ENCODE measurements at places on chromosomes 12 and 14. TPM values are rescaled to one million over a fixed set of nuclear protein-coding genes. Genes with fewer than 3 reads are reported as not detected.

DNA sequence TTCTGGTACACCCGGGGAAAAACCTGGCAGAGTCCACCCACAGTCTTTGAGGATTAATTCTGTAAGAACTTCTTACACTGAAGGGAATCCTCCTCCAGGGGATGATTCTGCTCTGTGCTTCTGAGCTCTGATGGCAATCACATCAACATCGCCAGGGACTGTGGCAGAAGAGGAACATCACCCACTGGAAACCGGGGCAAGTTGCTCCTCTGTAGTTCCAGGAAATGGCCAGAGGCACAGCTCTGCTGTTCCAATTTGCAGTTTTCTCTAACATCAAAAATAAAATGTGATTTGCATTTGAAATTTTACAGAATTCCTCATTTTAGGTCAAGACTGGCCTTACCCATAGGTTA is 207.6 kb downstream of the DAD1 start:
- no peak for DNase-seq

The SLCO1B1 gene
- total RNA-seq: not detected

The CACNA1C gene
- total RNA-seq: 35.2 TPM

GRCh38 chr14:103927566-103927965 is 690 bp upstream of the TDRD9 start:
- DNase-seq: no peak

The RGS6 gene
- total RNA-seq: 0.48 TPM

GRCh38 chr12:101127521-101128219 is 82.4 kb downstream of the SLC5A8 start:
- DNase-seq: no peak

The PRH2 gene
- not detected for total RNA-seq

DNA sequence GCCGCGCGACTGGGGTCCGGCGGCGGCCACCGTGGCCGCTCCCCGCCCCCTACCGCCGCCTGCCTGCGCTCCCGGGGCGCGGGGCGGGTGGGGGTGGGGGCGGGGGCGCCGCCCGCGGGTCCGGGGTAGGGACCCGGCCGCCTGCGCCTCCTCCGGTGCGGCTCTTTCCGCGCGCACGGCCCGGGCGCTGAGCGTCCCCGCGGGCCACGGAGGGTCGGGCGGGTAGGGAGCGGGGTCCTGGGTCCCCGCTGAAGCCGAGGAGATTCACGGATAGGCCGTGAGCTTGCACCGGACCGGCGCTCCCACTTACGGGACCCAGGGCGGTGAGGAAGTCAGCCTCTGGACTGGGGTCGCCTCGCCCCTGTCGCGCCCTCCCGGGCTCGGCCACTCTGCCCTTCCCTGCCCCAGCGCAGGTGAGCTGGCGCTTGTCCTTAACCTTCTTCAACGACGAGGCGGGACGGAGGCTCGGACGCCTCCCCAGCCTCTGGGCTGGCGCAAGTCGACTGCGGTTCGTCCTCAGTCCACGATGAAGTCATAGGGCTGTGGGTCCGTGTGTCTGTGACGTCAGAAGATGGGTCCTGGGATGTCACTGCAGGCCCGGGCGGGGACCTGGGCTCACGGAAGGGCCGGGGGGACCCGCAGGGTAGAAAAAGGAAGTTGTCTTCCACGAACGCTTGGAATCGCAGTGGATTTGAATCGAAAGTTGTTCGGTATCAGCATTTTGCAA is 514 bp downstream of the FBXO34 start:
- DNase-seq: peak; percentile 79

The TTC6 gene
- total RNA-seq: 12.5 TPM

DNA sequence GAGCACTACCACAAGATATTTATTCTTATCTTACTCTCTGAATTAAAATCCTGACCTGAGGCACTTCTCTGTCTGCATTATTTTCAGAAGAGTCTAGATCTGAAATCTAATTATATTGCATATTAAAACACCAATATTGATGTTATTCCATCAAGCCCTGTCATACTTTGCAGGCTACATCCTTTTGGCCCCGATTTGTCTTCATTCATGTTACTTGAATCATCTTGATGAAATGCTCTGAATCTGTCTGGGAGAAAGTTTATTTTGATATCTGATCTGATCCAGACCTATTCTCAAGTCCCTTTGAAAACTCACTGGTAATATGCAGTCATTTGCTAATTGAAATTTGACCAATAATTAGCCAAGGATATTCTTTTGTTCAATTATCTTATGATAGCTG is 79.9 kb downstream of the BBS10 start:
- no peak for DNase-seq

The ERP27 gene
- not detected for total RNA-seq

DNA sequence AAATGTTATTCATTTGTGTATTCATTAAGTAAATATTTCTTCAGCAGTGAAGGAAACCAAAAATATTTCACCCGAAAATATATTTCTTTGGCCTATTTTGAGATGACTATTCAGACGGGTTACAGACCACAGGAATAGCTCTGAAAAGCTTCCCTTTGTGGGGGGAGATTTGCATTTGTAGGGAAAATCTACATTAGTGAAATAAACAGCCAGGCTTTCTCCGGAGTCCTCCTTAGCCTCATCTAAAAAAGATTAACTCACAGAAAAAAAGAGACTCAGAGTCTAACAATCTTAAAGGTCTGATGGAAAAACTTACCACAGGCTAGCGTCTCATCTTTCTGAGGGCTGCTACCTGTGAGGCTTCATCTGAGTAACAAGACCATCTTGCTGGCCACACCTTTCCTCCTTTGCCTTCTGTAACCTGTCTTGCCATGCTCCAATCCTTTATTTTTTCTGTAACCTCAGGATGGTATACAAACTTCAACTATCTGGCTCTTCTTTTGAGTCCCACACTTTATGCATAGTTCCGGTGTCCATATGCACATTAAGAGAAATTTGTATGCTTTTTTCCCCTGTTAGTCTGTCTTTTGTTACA is 100.7 kb downstream of the CNTN1 start:
- no peak for DNase-seq

GRCh38 chr12:56634242-56634836 is 4.2 kb upstream of the BAZ2A start:
- peak; percentile 77 for DNase-seq

DNA sequence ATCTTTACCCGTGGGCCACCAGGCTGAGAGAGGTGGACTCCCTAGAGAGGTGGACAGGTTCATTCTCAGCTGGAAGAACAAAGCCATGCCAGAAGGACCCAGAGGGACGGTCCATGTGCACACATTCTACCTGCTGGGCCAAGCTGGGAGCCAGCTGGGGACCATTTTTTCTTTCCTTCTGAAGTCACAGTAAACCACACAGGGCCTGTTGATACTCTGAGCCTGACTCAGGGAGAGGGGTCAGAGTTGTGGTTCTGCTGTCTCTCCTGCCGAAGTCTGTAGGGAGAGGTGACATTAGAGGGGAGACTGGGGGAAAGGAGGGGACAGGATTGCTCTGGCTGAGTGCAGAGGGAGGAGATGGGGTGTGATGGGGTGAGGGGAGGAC is 148.6 kb downstream of the TSPAN9 start:
- no peak for DNase-seq

DNA sequence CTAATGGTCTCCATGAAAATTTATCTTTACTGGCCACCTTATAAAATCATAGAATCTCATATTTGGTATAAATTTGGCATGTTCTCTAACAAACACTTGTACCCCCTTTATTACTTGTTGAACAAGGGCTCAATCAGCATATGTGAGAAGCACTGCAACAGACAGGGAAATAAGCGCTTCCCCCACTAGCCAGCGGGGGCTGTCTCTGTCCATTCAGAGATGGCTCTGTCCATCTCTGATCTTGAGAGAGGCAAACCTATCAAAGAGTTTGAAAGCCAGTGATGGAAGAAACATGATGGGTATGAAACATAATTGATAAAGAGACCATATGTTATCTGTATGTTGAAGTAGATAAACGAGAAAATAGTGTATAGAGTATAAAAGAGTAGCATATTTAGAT is 326.8 kb downstream of the PDZRN4 start:
- no peak for DNase-seq

- DNase-seq: no peak
Observed at GRCh38 chr12:1920436-1920835, 2.0 kb upstream of the CACNA2D4 start.

DNA sequence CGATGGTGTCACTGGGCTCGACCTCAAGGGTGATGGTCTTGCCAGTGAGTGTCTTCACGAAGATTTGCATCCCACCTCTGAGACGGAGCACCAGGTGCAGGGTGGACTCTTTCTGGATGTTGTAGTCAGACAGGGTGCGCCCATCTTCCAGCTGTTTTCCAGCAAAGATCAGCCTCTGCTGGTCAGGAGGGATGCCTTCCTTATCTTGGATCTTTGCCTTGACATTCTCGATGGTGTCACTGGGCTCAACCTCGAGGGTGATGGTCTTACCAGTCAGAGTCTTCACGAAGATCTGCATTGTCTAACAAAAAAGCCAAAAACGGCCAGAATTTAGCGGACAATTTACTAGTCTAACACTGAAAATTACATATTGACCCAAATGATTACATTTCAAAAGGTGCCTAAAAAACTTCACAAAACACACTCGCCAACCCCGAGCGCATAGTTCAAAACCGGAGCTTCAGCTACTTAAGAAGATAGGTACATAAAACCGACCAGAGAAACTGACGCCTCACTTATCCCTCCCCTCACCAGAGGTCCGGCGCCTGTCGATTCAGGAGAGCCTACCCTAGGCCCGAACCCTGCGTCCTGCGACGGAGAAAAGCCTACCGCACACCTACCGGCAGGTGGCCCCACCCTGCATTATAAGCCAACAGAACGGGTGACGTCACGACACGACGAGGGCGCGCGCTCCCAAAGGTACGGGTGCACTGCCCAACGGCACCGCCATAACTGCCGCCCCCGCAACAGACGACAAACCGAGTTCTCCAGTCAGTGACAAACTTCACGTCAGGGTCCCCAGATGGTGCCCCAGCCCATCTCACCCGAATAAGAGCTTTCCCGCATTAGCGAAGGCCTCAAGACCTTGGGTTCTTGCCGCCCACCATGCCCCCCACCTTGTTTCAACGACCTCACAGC is 717 bp downstream of the UBC start:
- peak; percentile 94 for DNase-seq
